ENCODE measurements at places on chromosomes 12 and 14.
A peak's percentile ranks its signal among the peaks of the same experiment; 100 is the strongest.

GRCh38 chr12:15956413-15957185 is 45.5 kb downstream of the DERA start:
- DNase-seq: no peak

DNA sequence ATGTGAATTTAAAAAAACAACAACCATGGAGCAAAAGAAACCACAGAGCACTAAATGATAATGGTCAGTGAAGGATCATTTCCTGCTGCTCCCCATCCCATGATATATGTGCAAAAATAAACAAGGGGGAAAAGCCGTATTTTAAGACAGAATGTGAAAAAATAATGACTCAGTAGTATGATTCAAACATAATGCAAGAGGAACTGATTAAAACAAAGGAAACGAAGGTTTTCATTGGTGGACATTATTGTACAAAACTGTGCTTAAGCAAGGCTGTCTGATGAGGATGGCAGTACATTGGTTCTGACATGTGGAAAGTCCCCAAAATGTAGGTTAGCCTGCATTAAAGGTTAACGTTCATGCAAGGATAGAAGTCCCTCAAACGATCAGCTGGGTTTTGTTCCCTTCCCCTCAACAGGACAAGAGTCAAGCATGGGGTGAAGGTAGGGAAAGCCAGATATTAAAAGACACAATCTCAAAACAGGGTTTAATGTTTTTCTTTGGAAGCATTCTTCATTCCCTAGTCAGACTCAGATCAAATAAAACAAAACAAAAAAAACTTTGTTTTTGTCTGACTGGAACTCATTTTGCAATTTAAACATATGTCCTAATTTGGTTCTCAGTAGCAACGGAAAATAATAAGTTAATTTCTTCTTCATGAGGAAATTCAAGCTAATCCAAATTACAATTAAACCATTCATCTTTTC is 26.3 kb upstream of the PTGDR start:
- DNase-seq: no peak

DNA sequence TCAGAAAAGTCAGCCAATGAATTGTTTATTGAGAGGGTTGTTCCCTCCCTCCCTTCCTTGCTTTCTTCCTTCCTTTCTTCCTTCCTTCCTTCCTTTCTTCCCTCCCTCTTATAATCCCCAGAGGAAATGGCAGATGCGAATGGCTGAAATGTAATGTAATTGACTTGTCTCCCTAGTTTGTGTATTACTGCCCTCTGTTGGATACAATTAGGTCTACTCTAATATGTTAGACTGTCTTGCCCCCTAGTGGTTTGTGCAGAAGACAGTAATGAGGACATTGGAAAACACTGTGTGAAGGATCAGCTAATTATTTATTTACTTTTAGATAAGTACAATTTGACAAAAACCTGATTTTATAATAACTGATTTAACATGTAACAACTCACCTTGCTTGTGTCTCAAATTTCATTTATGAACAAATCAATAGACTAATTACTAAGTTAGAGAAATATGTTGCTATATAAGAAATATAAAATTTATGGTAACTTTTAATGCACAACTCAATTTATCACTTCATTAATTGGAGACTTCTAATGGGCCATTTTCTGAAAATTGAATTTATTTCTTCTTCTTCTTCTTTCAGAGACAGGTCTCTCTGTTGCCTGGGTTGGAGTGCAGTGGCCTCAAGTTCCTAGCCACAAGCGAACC is 229.8 kb upstream of the LRIG3 start:
- DNase-seq: no peak

DNA sequence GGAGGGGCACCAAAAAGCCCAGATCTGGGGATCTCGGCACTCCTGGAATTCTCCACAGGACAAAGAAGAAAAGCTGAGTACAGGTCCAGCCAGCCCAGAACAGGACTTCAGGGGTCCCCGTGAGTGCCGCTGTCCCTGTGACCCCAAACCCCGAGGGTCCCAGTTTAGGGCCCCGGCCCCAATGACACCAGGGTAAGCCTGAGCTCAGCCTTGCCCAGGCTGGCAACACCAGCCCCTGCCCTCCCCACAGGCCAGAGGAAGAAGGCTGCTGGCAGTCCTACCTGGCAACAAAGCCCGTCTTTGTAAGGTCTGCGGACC is 1.8 kb downstream of the CDK2AP1 start:
- no peak for DNase-seq

- no peak for DNase-seq
These were observed 27.1 kb upstream of the PCNX4 start for GRCh38 chr14:60064491-60065072.

GRCh38 chr12:31813305-31813704 is 84.5 kb upstream of the AMN1 start:
- DNase-seq: no peak

- no peak for DNase-seq
These were observed 7.0 kb upstream of the VRK1 start for GRCh38 chr14:96790186-96790585.

DNA sequence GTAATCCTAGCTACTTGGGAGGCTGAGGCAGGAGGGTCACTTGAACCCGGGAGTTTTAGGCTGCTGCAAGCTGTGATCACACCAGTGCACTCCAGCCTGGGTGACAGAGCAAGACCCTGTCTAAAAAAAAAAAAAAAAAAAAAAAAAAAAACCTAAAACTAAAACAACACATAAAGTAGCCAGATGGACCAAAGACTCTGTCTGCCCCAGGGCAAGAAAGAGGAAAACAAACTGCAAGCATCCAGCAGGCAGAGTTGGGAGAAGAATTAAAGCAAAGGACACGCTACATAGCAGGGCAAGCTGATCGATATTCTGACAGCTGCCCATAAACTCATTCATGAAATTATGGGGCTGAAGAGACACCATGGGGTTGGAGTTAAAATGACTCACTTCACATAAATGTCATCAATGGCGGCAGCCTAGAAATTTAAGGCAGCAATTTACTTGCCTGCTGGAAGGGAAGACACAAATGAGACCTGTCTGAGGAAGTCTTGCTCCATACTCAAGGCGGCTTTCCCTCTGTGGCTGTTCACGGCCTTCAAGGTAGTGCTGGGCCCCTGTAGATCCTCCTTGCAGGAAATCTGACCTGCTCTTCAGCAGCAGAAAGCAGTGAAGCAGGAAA is 259.1 kb upstream of the FKBP4 start:
- no peak for DNase-seq

- no peak for DNase-seq
These were observed 36.5 kb downstream of the LRIG3 start for GRCh38 chr12:58883576-58884334.

GRCh38 chr12:111705672-111706071 is 19.8 kb downstream of the ACAD10 start:
- DNase-seq: no peak

GRCh38 chr14:86543521-86543920 is 1013.6 kb downstream of the FLRT2 start:
- no peak for DNase-seq

GRCh38 chr12:103441437-103442181 is 54.2 kb downstream of the C12orf42 start:
- no peak for DNase-seq

DNA sequence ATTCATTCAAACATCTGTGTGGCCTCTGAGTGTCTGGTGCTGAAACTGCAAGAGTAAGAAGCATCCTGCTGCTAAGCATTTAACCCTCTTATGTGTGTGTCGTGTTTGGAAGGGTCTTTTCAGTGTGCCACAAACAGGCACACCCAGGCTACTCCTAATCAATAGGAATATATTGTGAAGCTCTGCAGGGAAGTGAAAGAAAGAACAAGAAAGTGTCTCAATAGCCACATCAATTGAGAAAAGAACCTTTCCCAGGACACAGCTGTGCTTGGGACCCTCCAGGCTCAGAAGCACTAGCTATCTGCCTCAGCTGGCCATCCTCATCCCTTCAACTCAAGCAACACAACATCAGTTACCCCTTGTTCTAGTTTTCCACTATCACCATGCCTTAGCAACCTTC is 13.4 kb upstream of the KRAS start:
- DNase-seq: no peak

GRCh38 chr14:77965919-77966435 is 166.1 kb downstream of the ADCK1 start:
- peak; percentile 48 for DNase-seq

DNA sequence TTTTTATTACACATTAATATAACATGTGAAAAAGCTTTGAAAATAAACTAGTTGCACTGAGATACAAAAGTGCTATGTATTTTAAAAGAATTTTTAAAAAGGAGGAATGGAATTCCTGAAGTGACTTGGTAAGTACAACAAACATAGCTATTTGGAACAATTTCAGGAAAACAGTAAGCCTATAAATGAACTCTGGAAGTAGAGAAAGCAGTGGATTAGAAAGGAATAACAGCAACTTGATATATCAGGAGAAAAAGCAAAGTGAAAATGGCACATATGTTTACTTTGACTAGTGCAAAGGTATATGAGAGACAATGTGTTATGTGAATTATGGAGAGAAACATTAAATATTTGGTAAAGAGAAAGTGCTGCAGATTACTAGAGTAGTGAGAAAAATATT is 811.7 kb downstream of the C12orf50 start:
- DNase-seq: no peak

DNA sequence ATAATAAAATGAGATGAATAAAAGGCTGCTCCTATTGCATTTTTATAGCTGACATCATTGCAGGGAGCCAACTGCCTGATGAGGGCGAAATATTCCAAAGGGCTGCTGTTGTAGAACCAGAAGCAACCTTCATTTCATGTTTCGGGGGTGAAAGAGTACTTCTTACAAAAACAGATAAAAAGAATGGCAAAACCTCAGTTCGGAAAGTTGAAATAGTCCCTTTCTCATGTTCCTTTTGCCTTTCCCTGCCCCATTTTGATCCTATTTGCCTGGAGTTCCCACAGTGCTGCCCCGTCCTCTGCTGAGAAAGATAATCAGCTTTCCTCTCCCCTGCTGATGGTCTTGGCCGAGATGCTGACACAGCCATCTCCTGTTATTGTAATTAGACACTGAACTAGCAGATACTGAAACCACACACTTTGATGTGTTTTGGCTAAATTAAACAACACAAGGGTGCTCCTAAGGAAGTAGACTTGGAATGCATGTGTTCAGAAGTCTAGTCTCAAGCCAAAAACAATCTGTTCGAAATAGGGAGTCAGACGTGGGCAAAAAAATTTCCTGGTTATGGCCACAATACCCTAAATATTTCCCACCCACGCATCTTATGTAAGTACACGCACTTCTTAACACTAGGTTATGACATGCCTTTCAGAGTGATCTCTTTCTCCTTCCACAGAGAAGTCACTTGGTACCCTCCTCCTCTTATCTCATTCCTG is 117.2 kb downstream of the PPM1H start:
- no peak for DNase-seq

GRCh38 chr14:88422919-88423650 is 37.6 kb downstream of the SPATA7 start:
- no peak for DNase-seq

DNA sequence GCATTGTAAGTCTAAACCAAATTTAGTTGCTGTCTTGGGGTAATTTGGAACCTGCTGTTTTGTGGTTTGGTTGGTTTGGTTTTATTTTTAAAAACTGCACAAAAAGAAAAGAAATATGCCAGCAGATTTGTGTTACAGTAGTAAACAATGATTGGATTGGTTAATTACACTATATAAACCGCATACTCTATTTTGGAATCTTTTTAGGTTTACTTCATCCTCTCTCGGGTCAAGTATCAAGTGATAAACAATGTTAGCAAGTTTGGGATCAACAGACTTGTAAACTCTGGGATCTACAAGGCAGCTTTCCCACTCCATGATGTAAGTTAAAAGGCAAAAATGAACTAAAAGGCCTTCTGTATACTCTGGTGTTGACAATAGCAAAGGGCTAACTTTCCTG is 132.4 kb downstream of the ANO6 start:
- no peak for DNase-seq

DNA sequence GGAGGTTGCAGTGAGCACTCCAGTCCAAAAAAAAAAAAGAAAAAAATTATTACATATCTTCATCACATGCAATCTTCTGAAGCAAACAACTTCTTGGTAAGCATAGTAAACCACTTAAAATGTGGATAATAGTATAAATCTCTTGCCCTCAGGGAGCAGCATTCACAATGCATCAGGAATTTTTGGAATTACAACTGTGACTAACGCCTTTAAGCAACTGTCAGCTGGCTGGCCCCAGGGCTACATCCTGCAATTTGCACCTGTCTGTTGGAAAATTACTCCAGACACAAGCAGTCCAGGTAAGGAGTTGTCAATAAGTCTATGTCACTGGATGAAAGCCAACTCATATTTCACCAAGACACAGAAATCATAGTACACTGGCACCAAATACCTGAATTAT is 5.5 kb upstream of the SLC7A7 start:
- DNase-seq: no peak

All from left hindlimb (tissue), 1 donor.